ENCODE measurements at places on chromosomes 12 and 14. TPM values are rescaled to one million over a fixed set of nuclear protein-coding genes. Genes with fewer than 3 reads are reported as not detected.

RFX4 gene
- not detected for total RNA-seq

DNA sequence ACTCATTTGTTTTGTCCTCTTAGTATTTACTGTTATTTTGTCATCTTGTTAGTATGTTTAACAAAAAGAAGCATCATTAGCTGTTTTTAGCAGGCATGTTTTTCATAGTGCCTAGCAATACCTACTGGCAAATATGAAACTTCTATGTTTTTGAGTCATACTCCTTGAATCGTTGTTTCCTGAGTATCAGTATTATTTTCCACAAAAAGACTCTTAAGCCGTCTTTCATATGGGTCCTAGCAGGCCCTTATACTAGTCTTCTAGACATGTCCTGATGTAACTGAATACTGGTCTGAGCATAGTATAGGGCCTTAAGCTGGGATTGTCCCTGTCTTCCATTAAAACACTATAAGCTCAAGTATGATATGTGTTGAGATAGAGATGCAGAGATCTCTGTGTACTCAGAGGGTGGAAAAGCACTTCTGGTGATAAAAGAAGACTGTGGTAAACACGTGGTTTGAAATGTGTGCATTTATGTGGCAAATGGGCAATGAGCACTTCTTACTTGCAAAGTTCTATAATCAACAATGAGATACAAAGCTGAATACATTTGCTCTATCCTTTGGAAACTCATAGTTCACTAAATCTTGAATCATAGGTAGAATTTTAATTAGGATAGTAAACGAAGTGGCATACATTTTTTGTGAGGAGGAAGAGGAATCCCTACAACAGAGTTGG is 348.8 kb downstream of the PDZRN4 start:
- DNase-seq, result no peak

GPRC5A gene
- total RNA-seq, result 648 TPM

- no peak for DNase-seq
Observed at GRCh38 chr12:22276867-22277266, 57.6 kb downstream of the ST8SIA1 start.

- DNase-seq, result no peak
Observed at GRCh38 chr12:49616533-49617219, 6.7 kb upstream of the PRPF40B start.

GRCh38 chr12:946631-947030 is 2.9 kb downstream of the RAD52 start:
- no peak for DNase-seq

GRCh38 chr14:75334549-75335051 is 56.0 kb downstream of the FOS start:
- DNase-seq, result no peak

DNA sequence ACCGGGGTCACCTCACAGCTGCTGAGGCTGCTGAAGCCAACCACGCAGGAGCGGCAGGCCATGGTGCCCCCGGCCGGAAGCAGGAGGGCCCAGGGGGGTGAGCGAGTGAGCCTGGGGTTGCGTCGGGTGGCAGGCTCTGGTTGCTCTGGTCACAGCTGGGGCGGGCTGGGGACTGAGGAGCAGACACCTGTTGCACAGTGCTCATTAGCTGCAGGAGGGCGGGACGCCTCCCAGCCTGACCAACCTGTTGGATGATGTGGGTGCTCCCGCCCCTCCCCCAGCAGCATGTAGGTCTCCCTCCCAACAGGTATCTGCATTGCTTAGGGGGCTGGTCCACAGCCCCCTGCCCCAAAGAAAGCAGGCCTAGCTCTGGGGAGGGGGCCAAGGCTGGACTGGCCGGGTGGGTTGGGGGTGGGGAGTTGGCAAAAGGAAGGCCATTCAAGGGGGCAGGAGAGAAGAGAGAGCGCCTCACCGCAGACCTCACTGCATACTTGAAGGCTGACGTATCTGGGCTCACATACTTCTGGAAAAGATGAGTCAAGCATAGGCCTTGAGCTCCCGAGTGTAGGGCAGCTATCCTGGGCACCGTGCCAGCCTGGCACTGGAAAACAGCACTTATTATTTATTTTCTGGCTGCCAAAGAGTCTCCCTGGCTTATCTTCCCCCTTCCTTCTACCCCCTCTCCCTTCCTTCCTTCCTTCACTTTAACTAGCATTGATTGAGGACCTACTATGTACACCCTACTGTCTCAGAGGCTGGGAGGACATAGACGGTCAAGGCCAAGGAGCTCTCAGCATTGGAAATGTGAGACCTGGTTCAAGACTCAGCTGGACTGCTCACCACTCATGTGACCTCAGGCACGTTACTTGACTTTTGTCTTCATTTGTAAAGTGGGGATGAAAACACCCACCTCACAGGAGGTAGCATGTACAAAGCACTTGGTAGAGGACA is at the start of gene KRT80:
KRT80 (minus strand) TSS at position 174 of the 951 bp plus-strand sequence; CDS start at position 62, 112 bp downstream.
- DNase-seq, result peak; percentile 96

GRCh38 chr12:28974883-28975282 is 174.2 kb upstream of the FAR2 start:
- DNase-seq, result no peak

DNA sequence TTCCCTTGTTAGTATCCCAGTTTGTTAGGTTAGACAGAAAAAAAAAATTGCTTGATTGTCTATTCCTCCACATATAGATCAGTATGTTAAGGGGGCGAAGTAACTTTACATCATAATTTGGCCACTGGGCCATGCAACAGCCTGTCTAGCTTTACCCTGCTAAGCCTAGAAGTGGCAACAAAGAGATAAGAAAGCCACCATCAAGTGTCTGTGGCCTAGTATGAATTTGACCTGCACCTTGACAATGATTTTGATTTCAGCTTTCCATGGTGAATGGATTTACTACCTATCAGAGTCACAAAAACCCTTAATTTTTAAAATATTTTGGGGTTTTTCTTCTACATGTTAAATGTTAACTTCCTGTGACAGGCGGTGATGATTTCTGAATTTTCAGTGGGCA is 63.9 kb downstream of the LIN52 start:
- DNase-seq, result no peak

- DNase-seq, result no peak
Observed at GRCh38 chr14:96638041-96638855, 136.1 kb downstream of the PAPOLA start.

DNA sequence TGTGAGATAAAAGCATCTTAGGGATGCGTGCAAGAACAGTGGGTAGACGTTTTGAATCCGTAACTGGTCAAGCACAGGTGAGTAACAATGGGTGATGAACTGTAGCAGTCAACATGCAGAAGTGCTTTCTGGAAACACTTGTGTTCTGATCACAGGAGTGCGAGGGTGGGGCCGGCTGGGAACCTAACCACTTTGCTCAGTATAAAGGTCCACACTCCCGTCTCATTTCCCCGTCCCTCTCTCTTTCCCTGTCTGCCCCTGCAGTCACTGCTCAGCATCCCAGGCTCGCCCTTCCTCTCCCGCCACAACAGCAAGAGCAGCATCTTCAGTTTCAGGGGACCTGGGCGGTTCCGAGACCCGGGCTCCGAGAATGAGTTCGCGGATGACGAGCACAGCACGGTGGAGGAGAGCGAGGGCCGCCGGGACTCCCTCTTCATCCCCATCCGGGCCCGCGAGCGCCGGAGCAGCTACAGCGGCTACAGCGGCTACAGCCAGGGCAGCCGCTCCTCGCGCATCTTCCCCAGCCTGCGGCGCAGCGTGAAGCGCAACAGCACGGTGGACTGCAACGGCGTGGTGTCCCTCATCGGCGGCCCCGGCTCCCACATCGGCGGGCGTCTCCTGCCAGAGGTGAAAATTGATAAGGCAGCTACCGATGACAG is 127.1 kb downstream of the FIGNL2 start:
- no peak for DNase-seq

- DNase-seq, result no peak
Observed at GRCh38 chr12:93415723-93416464, 25.9 kb downstream of the UBE2N start.

- no peak for DNase-seq
Observed at GRCh38 chr12:101945369-101946232, 68.2 kb downstream of the DRAM1 start.

GLIPR1L1 gene
- total RNA-seq, result not detected

ISM2 gene
- total RNA-seq, result 2.6 TPM

GRCh38 chr14:84195514-84195913 is 1334.4 kb upstream of the FLRT2 start:
- no peak for DNase-seq

GRCh38 chr14:52048116-52048515 is 20.7 kb downstream of the NID2 start:
- no peak for DNase-seq

GRCh38 chr14:104891664-104892530 is 26.8 kb downstream of the CEP170B start:
- DNase-seq, result no peak

VRK1 gene
- 26.5 TPM for total RNA-seq

All from Panc1 (cell line).